Effector memory CD8-positive, alpha-beta T cell (primary cell): ENCODE measurements at places on chromosomes 1 and 21.

DNA sequence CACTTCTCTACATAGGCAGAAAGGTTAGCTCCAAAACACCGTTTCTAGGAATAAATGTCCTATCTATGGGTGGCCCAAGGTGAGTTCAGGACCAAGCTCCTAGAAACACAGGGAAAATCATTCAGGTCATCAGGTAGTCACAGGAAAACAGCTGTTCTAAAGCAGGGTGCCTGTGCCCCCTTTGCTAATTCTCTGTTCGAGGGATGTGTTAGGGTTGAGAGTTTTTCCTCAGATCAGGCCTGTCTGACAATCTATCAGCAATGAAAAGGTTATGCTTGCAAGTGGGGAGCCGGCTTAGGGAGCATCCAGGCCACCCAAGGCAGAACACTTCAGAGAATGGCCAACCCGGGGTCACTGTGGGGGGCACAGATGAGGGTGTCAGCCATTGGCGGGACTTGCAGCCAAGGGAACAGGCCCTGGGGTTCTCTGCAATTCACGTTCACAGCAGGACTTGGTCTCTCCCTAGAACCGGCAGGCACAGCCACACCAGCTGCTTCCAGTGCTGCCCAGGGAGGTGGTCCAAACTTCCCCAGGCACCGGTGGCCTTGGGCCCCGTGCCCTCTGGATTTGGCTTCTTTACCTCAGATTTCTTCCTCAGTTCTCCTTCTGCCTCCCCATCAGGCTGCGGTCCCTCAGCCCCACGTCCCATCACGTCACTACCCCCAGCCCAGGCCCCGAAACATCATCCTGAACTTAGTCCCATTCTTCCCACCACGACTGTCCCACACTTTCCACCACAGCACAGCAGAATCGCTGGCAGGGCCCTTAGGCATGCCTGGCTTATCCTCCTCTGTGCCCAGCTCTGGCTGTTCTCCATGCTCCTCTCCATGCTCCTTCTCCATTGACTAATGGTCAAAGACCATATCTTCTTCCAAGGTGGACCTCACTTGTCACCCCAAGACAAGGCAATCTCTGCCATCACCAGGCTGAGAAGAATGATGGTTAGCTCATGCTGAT, 11.0 kb downstream of the CD2 start:
- H3K27ac ChIP-seq, result peak overlapping the region; percentile 97
- peaks cover 100% of the 10 kb centered on the region for H3K36me3 ChIP-seq
- DNase-seq, result no peak
- peak overlapping the region; percentile 84 for H3K4me3 ChIP-seq
- H3K4me1 ChIP-seq, result peaks cover 87% of the 10 kb centered on the region

GRCh38 chr1:186550832-186551231, 89.9 kb upstream of the PDC start:
- H3K4me1 ChIP-seq, result no peaks in the 10 kb centered on the region
- no peak for DNase-seq
- no peak overlapping the region for H3K27ac ChIP-seq
- no peak overlapping the region for H3K4me3 ChIP-seq
- H3K36me3 ChIP-seq, result no peaks in the 10 kb centered on the region

- DNase-seq, result no peak
- H3K36me3 ChIP-seq, result peaks cover 2% of the 10 kb centered on the region
- no peak overlapping the region for H3K4me3 ChIP-seq
- no peak overlapping the region for H3K27ac ChIP-seq
These were observed 60.2 kb downstream of the TOMM20 start for GRCh38 chr1:235068158-235069121.

GRCh38 chr1:181135815-181136737, 47.6 kb downstream of the IER5 start:
- H3K4me3 ChIP-seq, result peak overlapping the region; percentile 0
- H3K27me3 ChIP-seq, result no peaks in the 10 kb centered on the region
- H3K36me3 ChIP-seq, result no peaks in the 10 kb centered on the region
- no peak for DNase-seq
- H3K4me1 ChIP-seq, result peaks cover 35% of the 10 kb centered on the region

DNA sequence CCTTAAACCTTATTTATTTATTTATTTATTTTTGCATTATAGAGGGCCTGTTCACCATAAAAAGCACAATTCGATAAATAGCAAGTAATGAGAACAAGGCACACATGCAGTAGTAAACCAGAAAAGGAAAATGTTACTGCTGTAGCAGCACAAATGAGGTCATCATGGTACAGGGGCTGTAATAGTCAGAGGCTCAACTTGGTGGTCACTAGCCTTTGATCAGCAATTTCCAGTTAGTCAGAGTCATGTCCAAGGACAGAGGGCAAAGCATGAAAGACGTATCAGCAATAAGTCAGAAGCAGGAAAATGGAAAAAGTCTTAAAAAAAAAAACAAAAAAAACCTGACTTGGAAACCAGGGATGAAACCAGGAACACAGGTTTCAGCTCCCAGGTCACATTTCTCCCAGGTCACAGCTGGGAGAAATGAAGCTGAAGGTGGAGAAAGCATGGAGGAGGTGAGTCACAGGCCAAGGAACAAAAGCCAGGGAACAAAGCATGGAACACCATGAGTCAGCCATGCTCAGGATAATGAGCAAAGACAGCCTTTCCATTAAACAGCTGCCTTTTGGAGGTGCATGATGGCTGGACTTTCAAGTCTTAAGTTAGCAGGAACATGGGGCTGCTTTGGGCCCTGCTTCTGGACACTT, 556.3 kb downstream of the LTN1 start:
- no peak overlapping the region for H3K4me3 ChIP-seq
- no peaks in the 10 kb centered on the region for H3K27me3 ChIP-seq
- no peaks in the 10 kb centered on the region for H3K4me1 ChIP-seq

DNA sequence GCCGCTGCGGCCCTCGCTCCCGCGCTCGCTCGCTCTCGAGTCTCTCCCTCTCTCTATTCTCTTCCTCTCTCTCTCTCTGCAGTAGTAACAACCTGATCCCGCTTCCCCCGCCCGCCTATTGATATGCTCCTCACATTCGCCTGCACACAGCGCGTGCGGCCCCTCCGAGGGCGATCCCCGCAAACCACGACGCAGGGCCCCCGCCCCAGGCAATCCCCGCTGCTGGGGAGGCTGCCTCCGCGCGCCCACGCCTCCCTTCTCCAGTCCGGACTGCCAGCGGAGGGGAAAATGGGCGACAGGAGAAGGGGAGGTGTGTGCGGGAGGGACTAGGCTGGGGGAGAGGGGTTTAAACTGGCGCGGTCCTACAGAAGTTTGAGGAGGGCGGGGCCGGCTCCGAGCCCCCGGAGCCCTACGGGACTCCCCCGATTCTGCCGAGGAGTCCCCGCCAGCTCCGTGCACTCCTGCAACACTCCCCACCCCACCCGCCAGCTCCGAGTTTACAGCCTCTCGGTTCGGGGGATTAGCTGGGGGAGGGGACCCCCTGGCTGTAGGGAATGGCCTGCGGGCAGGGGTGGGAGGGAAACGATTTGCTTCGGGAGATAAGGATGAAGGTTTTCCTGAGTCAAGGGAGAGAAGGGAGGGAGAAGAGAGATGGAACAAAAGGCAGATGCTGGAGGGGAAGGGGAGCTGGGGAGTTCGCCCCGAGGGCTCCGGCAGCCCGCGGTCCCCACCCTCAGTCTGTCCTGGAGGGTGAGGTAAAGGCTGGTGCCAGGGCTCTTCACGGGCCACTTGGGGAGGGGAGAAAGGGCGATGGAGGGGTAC, 66.6 kb downstream of the SYT2 start:
- H3K4me3 ChIP-seq, result peak overlapping the region; percentile 81
- H3K4me1 ChIP-seq, result peaks cover 21% of the 10 kb centered on the region
- peaks cover 76% of the 10 kb centered on the region for H3K27me3 ChIP-seq
- H3K27ac ChIP-seq, result peak overlapping the region; percentile 35
- no peaks in the 10 kb centered on the region for H3K36me3 ChIP-seq

- no peak overlapping the region for H3K27ac ChIP-seq
- H3K4me3 ChIP-seq, result no peak overlapping the region
- no peak for DNase-seq
- H3K4me1 ChIP-seq, result peaks cover 13% of the 10 kb centered on the region
These were observed 160.5 kb upstream of the CACYBP start for GRCh38 chr1:174839211-174839610.

DNA sequence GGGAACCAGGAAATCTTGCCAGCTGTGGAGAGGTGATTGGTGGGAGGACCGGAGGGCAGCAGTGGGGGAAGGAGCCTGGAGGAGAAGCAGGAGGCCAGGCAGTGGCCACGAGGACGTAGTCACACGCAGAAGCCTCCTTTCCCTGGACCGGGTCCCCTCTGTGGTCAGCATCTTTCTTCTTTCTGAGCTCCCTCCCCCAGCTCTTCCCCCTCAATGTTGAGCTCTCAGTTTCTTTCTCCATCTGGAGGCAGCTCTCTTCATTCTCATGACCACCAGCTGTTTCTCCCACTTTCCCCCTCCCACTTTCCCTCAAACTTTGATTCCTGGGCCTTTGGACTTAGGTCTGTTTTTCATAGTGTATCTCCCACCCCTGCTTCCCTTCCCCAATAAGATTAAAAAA, 18.3 kb downstream of the KIRREL1 start:
- no peaks in the 10 kb centered on the region for H3K4me1 ChIP-seq
- no peak overlapping the region for H3K4me3 ChIP-seq
- H3K27me3 ChIP-seq, result peaks cover 91% of the 10 kb centered on the region
- no peaks in the 10 kb centered on the region for H3K36me3 ChIP-seq

DNA sequence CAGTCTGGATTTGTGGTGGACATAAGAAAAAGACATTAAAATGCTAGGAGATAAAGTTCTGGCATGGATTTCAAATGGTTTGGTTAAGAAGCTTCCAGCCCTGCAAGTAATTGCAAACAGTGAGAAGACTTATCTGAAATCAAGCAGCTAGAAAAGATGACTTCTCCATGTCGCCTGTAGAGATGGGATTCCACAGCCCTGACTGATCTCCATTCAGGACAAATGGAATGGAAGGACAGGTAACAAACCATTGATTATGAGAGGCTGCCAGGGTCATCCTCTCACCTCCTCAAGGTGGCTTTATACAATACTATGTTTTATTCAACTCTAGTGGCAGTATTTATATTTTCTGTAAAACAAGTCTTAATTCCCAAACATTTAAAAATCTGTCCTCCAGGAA, 237.9 kb downstream of the HLX start:
- no peaks in the 10 kb centered on the region for H3K4me1 ChIP-seq
- no peaks in the 10 kb centered on the region for H3K36me3 ChIP-seq
- DNase-seq, result no peak
- H3K27ac ChIP-seq, result no peak overlapping the region
- no peak overlapping the region for H3K4me3 ChIP-seq
- H3K27me3 ChIP-seq, result peaks cover 9% of the 10 kb centered on the region

- no peak for DNase-seq
- H3K27ac ChIP-seq, result no peak overlapping the region
- no peak overlapping the region for H3K4me3 ChIP-seq
- peaks cover 69% of the 10 kb centered on the region for H3K4me1 ChIP-seq
These were observed 3.4 kb upstream of the PPOX start for GRCh38 chr1:161162806-161163205.

GRCh38 chr1:206782448-206782847, 10.2 kb upstream of the IL10 start:
- no peak for DNase-seq
- H3K27me3 ChIP-seq, result no peaks in the 10 kb centered on the region
- peaks cover 5% of the 10 kb centered on the region for H3K36me3 ChIP-seq
- H3K27ac ChIP-seq, result no peak overlapping the region
- peak overlapping the region; percentile 35 for H3K4me3 ChIP-seq

GRCh38 chr1:1308756-1309250, 406 bp downstream of the PUSL1 start:
- DNase-seq, result no peak
- H3K4me1 ChIP-seq, result peaks cover 17% of the 10 kb centered on the region
- peak overlapping the region; percentile 80 for H3K4me3 ChIP-seq
- no peaks in the 10 kb centered on the region for H3K27me3 ChIP-seq
- H3K36me3 ChIP-seq, result peaks cover 40% of the 10 kb centered on the region
- peak overlapping the region; percentile 78 for H3K27ac ChIP-seq

GRCh38 chr21:39434950-39435349, 10.6 kb downstream of the LCA5L start:
- no peak overlapping the region for H3K4me3 ChIP-seq
- H3K27me3 ChIP-seq, result peaks cover 24% of the 10 kb centered on the region
- no peaks in the 10 kb centered on the region for H3K4me1 ChIP-seq
- no peaks in the 10 kb centered on the region for H3K36me3 ChIP-seq
- DNase-seq, result no peak

DNA sequence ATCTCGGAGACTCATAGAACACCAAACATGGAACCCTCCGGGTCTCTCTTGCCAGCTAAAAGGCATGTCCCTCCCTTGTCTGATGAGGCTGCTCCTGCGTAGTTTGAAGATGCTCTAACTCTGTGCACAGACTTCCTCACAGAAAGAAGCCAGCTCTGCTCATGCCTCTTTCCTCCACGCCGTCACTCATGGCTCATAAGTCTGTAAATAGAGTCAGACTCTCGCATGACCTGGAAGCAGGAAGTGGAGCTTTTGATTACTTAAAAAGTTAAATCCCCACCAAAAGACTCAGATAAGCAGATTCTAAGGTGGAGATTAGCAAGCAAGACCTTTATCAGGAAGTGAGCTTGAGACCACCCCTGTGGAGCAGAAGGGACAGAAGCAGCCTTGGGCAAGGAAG, 171.6 kb downstream of the TRIM33 start:
- no peak for DNase-seq
- H3K4me1 ChIP-seq, result peaks cover 74% of the 10 kb centered on the region
- H3K36me3 ChIP-seq, result peaks cover 10% of the 10 kb centered on the region
- no peak overlapping the region for H3K27ac ChIP-seq

DNA sequence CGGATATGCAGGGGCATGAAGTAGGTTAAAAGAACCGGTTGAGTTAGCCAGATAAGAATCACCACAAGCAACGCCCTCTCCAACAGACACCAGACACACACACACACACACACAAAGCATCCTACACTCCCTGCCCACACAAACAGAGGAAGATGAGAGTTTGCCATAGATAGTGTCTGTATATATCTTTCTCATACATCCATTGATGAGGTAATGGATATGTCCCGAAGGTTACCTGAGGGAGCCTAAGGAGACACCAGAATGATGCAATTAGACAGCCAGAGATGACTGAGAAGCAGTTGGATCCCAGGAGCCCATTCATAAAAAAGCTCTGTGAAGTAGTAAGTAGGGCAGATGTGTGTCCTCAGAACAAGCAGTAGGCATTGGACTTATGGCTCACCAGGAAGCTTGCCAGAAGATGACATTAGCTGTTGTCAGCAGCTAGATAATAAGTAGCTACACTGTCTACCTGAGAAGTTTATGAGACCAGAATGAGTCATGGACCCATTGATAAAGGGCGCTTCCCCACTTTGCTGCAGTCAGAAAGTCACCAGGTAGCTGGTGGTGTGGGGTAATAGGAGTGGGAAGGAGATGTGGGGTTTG, 247.0 kb downstream of the KCNT2 start:
- H3K27ac ChIP-seq, result no peak overlapping the region
- no peak for DNase-seq

- no peak overlapping the region for H3K4me3 ChIP-seq
- DNase-seq, result no peak
- H3K4me1 ChIP-seq, result no peaks in the 10 kb centered on the region
- no peaks in the 10 kb centered on the region for H3K36me3 ChIP-seq
- H3K27ac ChIP-seq, result no peak overlapping the region
These were observed 10.5 kb upstream of the LRRC8D start for GRCh38 chr1:89810302-89810701.
